Hematopoietic multipotent progenitor cell treated with erythropoietin and hydrocortisone succinate and interleukin-3 and kit ligand, for 8 days (in vitro differentiated cells): ENCODE measurements at places on chromosomes 3 and 15.
A peak's percentile ranks its signal among the peaks of the same experiment; 100 is the strongest.

DNA sequence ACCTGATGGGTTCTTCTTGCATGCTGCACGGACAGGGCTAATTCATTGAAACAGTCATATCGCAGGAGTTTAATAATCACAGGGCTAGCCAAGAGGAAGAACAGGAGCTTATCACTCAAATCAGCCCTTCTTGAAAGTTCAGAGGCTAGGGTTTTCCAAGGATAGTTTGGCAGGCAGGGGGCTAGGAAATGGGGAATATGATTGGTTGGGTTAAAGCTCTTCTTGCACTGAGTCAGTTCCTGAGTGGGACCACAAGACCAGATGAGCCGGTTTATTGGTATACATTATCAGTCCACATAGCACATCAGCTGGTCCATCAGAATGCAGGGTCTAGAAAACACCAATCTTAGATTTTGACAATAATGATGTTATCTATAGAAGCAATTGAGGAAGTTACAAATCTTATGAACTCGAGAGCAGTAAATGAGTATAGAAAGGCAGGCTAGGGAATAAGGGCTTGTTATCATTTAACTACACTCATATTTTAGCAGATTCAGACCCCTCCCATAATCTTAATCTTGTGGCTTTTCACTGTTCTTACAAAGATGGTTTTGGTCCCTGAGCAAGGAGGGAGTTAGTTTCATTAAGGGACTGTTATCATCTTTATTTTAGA lies 58.1 kb upstream of the SLC25A36 start:
- DNase-seq = peak; percentile 4

GRCh38 chr3:150130404-150131100 lies 159.9 kb upstream of the PFN2 start:
- DNase-seq = no peak

DNA sequence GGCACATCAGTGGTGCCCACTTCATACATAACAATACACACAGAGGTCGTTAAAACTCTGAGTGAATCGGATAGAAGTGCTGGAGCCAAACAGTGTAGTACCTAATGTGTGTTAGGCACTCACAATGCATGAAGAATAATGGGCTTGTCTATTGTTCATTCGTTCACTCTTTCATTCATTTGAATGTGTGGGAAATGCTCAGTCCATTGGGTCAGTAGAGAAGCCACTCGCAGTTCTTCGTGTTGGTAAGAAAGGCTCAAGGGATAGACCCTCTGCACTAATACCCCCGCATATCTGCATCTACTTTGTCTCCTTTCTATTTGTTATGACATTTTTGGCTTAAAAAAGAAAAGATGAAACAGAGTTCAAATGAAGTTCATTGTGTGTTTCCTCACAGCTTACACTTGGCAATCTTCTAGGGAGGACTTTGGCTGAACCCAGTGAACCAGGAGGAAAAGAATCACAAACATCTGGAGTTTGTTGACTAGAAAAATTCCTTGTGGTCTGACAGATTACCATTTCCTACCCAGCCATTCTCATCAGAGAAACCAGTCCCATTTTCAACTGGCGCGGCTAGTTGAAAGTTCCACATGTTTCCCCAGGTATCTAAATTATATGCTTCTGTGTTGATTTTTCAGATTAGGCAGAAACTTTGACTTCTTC lies 32.8 kb upstream of the MFSD1 start:
- DNase-seq = no peak

GRCh38 chr3:17195856-17196604 lies 311.3 kb downstream of the PLCL2 start:
- DNase-seq = no peak

- no peak for DNase-seq
Measured at GRCh38 chr3:108131475-108132134, 40.8 kb upstream of the CD47 start.

- peak; percentile 70 for DNase-seq
Measured at GRCh38 chr3:152376351-152377183, 107.8 kb downstream of the MBNL1 start.

DNA sequence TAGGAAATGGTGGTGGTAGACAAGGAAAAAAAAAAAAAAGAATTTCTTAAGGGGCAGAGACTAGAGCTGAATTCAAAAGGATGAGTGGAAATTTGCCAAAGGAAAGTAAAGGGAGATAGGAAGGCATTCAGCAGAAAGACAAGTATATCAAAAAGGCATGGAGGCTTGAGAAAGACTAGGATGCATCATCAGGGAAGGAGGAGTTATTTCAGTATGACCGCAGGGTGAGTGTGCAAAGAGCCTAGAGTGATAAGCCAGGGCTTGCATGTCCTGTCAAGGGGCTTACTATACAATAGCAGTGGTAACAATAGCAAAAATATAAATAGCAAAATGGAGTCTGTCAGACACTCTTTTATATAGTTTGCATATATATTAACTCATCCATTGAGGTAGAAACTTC lies 112.0 kb downstream of the FRMD4B start:
- no peak for DNase-seq

DNA sequence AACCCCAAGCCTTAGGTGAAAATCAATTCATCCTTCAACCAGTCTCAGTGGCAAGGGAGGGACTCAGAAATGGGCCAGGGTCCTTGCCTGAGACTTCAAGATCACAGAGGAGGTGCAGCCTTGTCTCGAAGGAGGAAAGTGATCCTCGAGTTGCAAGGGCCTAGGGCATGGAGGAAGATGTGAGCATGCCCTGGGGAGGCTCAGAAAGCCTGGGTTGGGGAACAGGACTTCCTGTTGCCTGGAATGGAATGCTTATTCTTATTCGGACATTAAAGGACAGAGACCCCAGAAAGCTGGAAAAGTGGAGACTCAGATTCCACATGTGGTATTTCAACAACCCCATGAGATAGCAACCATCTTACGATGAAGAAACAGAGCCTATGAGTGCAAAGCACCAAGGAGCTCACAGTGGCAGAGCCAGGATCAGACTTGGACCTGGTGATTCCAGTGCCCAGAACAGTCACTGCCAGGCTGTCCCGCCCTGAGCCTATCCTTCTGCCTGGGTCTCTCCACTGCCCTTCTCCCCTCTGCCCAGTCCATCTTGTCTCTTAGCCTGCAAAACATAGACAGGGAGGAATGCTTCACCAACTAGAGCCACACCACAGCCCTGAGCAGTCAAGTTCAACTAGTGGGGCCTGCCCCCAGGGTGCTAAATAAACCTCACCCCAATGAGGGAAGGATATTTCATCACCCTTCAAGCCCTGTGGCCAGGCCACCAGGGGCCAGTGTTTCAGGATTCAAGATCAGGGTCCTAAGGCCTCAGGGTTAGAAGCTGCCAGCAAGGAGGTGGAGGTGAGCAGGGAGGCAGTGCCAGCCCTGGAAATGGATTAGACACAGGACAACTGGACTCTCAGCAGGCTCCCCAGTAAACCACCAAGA lies 21.9 kb downstream of the DAPK2 start:
- DNase-seq = no peak

- DNase-seq = no peak
Measured at GRCh38 chr3:136937851-136938250, 19.9 kb upstream of the IL20RB start.

GRCh38 chr3:179796421-179796820 lies 143.6 kb downstream of the USP13 start:
- no peak for DNase-seq

DNA sequence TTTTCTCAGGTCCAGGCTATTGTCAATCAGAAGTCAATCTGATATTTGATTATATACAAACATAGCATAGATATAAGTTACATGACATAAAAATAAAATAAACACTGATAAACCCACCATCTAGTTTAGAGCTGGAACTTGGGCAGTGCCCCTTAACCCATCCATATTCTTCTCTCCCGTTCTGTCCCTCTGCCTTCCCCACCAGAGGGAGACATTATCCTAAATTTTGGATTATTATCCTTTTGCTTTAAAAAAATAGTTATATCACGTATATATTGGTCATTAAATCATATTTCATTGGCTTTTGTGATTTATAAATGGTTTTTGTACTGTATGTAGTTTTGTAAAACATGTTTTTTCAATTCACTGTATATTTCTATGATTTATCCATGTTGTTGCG lies 107.9 kb downstream of the GMPS start:
- DNase-seq = no peak

- no peak for DNase-seq
Measured at GRCh38 chr3:43481375-43481774, 140.4 kb downstream of the ANO10 start.

DNA sequence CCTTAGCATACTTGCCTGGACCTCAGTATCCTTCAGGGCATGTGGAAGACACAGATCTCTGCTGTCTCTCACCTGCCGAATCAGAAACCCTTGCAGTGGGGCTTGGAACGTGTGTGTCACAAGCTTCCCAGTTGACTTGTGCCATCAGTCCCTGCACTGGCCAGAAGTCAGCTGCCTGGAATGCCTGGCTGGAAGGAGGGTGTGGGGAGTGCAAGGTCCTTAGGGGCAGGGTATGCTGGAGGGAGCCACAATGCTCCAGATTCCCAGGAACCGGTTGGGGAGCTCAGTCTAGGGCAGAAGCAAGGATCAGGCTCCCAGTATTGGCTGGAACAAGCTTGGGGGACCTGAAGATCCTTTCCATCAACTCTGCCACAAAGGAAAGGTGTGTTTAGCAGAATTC lies 27.1 kb downstream of the SPSB4 start:
- DNase-seq = no peak
